ENCODE measurements at places on chromosomes 7 and 10.

- no peak for DNase-seq
Measured at GRCh38 chr7:24732646-24733413, 24.4 kb downstream of the GSDME start.

- no peak for DNase-seq
Measured at GRCh38 chr10:74787457-74787856, 38.9 kb upstream of the KAT6B start.

GRCh38 chr7:139370301-139370942, 10.7 kb downstream of the LUC7L2 start:
- no peak for DNase-seq

DNA sequence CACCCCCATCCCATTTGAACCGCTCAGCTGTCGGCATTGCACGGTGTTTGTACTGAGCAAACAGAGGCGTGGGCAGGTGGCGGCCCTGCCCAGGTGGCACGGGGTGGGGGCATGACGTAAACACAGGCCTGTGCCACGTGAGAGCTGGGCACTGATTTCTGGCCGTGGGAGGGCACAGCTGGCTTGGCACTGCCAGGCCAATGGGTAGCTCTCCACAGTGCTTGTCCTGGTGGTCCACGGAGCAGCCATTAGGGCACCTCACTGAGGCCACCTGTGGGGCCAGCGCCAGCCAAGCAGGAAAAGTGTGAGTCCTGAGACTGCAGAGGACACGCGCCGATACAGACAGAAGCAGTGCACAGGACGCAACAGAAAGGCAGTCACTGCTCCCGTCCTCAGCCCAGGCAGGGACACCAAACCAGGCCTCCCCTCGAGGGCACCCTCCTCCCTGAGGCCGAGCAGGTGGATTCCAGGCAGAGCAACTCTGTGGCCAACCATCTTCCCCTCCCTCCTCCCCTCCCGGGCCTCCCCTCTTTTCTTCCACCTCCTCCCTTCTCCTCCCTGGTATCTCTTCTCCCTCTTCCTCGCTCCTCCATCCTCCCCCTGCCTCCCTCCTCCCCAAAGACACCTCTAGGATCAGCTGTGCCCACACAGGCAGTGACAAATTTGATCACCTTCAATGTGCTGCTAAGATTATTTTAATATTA, 258.7 kb downstream of the ELFN1 start:
- peak; percentile 87 for DNase-seq

- DNase-seq: no peak
Measured at GRCh38 chr7:29139191-29139590, 7.1 kb downstream of the CPVL start.

- DNase-seq: no peak
Measured at GRCh38 chr10:95909561-95909960, 1.8 kb downstream of the CC2D2B start.

GRCh38 chr7:83413831-83414230, 235.1 kb downstream of the SEMA3E start:
- no peak for DNase-seq

DNA sequence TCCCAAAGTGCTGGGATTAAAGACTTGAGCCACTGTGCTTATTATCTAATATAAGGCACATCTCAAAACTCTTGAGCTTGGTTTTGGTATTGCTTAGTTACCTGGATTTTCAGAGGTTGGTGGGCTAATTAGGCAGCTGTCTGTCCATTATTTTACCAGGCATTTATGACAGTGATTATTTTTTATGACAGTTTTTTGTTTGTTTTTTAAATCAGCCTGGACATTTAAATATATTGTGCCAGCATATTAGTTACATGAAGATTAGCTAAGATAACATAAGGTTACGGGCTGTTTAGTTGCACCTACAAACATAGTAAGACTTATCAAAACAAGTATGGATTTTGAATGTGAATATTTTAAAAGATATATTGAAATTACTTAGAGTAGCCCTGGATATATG, 2.6 kb upstream of the ZRANB1 start:
- no peak for DNase-seq

DNA sequence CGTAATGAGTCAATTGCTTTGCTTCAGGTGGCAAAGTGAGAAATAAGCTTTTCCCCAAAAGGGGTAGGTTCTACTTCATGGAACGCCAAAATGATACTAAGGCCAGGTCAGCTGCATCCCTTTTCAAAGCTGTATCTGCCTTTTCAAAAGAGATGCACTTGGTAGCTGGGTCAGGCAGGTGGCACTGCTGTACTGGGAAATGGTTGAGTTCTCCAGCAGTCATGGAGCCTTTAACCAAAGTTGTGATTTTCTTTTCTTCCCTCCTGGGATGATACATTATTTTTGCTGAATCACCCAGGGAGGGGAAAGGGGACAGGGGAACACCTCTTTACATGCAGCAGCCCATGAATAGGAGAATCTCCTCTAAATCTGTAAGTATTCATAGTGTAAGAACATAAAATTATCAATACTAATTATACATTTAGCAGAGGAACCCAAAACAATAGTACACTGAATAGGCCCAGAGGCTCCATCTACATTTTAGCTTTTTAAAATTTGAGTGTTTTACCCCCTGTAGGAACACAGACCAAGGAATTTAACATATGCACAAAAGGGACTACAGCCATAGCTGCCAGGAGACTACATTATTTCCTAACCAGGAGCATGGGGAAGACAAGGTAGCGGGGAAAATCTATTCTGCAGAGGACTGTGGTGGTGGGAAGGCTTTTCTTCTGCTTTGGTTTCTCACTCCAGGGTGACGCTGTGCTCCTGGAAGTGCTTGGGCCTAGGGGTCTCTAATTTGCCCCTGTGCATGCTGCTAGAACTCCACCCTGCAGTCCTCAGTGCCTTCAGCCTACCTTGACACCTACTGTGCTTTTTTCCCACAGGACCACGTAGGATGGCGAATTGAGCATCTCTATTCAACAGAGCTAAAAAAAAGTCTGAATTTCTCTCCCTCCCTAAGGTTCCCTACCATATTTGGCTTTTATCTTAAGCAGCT, 6.4 kb upstream of the GPR22 start:
- DNase-seq: peak; percentile 58

GRCh38 chr7:22668971-22669401, 58.0 kb upstream of the IL6 start:
- no peak for DNase-seq
